ENCODE measurements at places on chromosomes 2 and 18.

DNA sequence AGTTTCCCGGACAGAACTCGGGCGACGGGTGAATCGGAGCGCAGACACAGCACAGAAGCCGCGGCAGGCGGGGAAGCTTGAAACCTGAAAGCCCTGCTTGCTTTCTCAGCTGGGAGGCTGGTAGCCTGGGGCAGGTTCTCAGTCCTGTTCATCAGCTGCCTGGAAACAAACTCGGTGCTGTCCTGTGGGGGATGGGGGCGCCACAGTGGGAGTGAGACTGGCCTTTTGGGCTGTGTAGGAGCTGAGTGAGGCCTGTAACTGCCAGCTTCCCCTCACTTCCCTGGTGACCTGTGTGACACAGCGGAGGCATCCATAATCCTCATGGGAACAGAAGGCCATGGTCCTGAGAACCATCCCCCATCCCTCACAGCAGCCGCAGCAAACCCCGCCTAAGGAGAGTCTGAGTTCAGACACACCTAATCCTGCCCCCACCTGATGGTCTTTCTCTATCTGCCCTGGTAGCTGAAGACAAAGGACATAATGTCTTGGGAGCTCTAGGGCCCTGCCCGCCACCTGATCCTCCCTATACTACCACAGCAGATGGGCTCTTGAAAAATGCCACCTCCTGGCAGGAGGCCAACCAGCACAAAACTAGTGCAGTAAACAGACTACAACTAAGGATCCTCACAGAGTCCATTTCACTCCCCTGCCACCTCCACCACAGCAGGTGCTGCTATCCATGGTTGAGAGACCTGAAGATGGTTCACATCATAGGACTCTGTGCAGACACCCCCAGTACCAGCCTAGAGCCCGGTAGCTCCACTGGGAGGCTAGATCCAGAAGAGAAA lies 52.7 kb upstream of the LDLRAD4 start:
- no peak for DNase-seq

GRCh38 chr2:5467178-5467905 lies 224.8 kb upstream of the SOX11 start:
- DNase-seq: no peak

GRCh38 chr2:137828624-137829023 lies 135.6 kb upstream of the HNMT start:
- no peak for DNase-seq

DNA sequence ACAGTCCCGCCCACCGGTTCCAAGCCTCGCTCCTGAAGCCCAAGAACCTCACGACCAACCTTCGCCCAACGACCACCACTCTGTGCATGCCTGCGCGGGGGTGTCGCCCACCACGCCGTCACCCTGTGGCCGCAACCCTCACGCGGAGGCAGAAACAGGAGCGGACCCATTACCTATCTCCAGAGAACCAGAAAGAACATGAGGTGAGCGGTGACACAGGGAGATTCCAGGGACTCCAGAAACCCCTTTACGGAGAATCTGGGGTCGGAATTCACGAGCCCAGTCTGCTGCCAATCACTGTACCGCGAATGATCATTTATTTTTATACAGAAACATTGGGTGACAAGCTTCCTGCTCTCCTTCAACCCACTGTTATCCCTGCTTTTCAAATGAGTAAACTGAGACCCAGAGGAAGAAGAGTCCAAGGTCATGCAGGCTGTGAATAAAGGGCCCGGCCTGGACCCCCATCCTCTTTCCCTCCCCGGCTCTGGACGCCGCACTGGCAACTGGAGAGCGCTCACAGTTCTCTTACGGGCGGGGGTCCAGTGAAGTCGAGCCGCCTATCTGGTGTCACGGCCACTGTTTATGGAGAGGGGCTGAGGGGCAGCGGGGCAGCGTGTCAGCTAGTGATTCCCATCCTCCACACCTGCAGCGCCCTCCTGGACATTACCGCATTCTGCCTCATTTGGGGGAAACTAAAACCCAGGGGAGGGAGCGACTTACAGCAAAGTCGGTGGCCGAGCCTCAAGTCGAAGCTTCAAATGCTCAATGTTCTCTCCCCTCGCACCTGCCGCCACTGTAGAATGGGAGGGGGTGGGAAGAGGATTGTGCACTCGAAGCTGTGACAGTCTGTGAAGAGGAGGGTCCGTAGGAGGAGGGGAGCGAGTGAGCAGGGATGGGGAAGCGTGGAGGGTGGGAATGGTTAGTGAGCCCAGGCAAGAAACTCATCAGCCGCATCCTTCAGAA lies 723 bp upstream of the SLC30A3 start:
- DNase-seq: peak; percentile 33

DNA sequence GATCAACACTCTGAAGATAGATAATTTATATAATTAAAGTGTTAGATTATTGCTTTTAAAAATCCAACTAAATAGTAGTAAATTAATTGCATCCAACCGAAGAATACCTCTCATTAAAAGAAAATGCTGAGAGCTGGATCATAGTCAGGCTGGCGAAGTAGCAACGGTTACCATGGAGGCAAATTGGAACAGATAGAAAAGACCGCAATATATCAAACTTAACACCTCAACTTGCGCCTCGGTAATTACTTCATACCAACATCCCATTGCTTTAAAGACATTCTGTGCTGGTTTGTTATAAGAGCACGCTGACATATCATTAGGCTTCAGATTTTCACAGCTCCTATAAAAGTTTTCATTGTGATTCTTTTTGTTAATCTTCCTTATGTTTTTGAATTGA lies 183.8 kb upstream of the ZC3H15 start:
- DNase-seq: no peak

DNA sequence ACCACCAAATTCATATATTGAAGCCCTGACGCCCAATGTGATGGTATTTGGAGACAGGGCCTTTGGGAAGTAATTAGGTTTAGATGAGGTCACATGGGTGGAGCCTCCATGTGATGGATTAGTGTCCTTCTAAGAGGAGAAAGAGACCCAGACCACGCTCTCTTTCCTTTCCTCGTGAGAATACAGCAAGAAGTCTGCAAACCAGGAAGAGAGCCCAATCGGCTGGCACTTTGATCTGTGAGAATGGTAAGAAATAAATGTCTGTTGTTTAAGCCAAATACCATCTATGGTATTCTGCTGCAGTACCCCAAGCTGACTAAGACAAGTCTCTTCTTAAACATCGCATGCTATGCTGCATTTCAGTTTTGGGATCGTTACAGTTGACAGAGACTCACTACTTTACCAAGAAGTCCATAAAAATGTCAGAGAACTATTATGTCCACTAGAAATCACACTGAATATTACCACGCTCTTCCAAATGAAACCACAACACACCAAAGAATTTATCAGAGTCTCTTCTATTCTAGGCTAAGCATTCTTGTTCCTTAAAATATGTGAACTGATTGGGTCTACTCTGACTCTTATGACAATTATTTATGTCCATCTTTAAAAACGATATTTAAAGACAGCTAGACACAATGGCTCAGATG lies 48.5 kb downstream of the LPIN2 start:
- no peak for DNase-seq

- DNase-seq: no peak
Measured at GRCh38 chr2:138036522-138036921, 72.2 kb downstream of the HNMT start.

- DNase-seq: no peak
Measured at GRCh38 chr18:39033312-39033711, 1467.7 kb upstream of the CELF4 start.

GRCh38 chr2:170681311-170681710 lies 33.8 kb upstream of the SP5 start:
- no peak for DNase-seq

- DNase-seq: no peak
Measured at GRCh38 chr2:74646834-74647482, 1.2 kb downstream of the M1AP start.

- no peak for DNase-seq
Measured at GRCh38 chr2:108971661-108972566, 17.1 kb downstream of the EDAR start.

DNA sequence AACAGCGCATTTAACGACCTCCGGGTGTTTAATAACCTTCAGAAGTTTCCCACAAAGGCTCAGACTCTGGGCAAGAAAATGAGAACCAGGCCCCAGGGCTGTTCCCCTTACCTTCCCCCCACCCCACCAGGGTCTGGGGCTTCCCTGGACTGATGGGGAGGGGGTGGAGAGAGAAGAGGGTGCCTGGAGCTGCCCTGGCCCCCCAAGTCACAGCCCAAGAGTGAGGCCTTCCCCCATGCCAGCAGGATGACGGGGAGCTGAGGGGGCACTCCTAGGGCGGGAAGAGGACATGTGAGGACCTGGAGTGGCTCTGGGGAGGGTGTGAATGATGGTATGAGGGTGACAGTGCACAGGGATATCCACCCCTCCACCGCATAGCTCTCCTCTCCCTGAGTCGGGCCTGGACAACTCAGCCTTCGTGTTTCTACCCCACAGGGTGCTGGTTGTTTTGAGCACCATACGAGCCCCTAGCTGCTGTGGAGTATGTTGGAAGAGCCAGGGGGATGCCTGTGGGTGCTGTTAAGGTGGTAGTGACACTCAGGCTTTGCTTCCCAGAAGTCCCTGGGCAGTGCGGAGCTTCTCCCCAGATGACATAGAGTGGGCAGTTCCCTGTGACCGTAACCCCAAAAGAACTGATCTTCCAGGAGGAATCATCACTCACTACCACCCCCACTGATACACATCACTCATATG lies 3.9 kb downstream of the PKDCC start:
- no peak for DNase-seq

GRCh38 chr2:45777996-45778719 lies 126.7 kb downstream of the PRKCE start:
- no peak for DNase-seq

GRCh38 chr2:86292571-86293515 lies 44.6 kb downstream of the REEP1 start:
- DNase-seq: no peak

DNA sequence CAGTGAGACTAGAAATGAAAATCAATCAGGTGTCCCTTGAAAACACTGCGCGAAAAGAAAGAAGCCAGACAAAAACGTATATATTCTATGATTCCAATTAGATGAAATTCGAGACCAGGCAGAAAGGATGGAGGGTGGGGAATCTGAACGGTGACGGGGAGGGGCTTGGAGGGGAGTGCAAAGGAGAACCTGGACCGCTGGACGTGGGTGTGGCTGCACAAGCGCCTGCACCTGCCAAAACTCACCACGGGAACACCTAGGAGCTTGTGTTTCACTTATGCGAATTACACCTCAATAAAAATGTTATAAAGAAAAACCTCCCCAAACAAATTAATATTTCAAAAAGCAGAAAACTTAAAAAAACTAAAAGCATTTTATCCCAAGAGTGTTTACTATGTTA lies 21.9 kb downstream of the THAP4 start:
- DNase-seq: no peak

DNA sequence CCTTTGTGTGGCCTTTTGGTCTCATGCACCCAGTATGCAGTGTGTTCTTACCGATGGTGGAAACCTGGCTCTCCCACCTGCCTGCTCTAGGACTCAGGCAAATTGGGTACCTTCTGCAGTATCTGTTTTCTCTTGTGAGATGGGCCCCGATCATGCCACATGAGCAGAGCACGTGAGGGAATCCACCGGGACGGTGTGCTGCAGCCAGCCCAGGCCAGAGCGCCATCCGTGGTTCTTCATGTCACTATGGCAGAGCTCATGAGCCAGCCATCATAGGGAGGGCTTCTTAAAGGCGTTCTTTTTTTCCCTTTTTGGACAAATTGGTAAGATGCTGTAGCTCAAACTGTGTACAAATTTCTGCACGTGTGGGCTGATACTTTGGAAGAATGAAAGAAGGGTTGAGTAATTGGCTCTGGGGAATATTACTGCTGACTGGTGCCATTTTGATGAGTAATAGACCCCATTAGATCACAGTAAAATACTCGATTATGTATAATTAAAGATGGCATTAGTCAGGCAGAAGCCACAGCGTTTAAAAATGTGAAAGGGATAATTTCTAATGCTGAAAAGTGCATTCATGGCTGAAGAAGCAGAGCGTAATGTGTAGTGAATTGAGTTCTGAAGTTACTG lies 19.2 kb downstream of the SH3RF3 start:
- no peak for DNase-seq

GRCh38 chr2:126732682-126733245 lies 76.8 kb downstream of the GYPC start:
- no peak for DNase-seq

DNA sequence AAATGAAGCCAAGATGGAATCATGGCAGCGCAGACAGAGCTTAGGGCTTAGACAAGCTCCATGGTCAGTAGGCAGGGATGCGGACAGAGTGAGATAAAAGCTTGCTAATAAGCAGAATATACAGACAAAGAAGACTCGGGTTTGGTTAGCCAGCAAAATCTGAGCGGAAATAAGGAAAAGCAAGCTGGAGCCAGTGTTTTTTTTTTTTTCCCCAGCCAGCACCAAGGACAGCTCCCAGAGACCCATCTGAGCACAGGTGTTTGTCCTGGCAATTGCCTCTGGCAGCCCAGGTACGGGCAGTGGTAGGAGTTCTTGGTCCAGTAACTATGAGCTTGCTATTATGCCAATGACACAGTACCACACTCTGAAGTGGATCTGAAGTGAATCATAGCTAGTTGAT lies 187.6 kb downstream of the ADCYAP1 start:
- no peak for DNase-seq

DNA sequence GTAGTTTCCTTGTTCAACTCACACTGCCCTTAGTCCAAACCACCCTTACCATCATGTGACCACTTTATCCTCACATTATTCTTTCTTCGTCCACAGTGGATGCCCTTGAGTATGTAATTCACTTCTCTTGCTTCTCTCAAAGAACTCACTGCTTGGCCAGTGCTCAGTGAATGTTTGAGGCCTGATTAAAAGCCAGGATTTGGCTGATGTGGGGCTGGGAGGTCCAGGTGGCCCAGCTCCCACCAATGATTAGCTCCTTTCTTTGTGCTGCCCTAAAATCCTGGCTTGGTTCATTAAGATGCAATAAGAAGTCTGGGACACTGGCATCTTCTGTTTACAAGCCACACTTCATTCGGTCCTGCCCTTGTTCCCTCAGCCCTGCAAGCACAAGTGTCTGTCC lies 97.8 kb upstream of the CELF4 start:
- no peak for DNase-seq

GRCh38 chr18:54607213-54608027 lies 16.4 kb downstream of the DYNAP start:
- DNase-seq: no peak

- DNase-seq: no peak
Measured at GRCh38 chr2:47838249-47838648, 55.3 kb downstream of the MSH6 start.

DNA sequence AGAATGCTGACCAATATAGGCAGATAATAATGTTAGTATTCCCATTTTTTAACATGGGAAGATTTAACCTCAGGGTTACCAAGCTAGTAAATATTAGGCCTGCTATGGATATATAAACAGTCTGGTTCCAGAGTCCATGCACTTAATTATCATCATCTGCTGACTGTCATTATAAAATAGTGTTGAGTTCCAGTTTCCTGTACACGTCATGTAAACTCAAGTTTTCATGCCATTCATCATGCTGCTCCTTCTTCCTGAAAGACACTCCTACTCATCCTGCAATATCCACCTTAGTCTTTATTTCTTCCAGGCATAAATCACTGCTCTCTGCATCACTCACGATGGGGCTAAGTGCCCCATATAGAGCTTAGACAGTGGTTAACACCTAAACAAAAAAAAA lies 420.8 kb upstream of the SPHKAP start:
- DNase-seq: no peak

- DNase-seq: no peak
Measured at GRCh38 chr2:101410114-101410513, 22.8 kb upstream of the CREG2 start.
